Cardiac atrium fibroblast (primary cell): ENCODE measurements at places on chromosomes 5 and 9. TPM values are rescaled to one million over a fixed set of nuclear protein-coding genes. Genes with fewer than 3 reads are reported as not detected.

Gene PRDM9
- not detected in 2 replicates for total RNA-seq

Gene MYORG
- 1.8 and 2.8 TPM in 2 replicates for total RNA-seq

Gene SAXO1
- total RNA-seq = not detected in 2 replicates

Gene QSOX2
- 15.9 and 16.4 TPM in 2 replicates for total RNA-seq

Gene C9orf72
- 5.8 TPM in 2 replicates for total RNA-seq

Gene ECSCR
- total RNA-seq = 25.4 and 28.2 TPM in 2 replicates

Gene TGFBI
- total RNA-seq = 957 and 1,161 TPM in 2 replicates

Gene SMIM33
- total RNA-seq = not detected in 2 replicates

Gene TMEFF1
- 0.36 and 2.9 TPM in 2 replicates for total RNA-seq

Gene UGT3A1
- not detected in 2 replicates for total RNA-seq

Gene LCP2
- total RNA-seq = not detected in 2 replicates

Gene ZBTB6
- 6.0 and 6.3 TPM in 2 replicates for total RNA-seq

Gene IL3
- not detected in 2 replicates for total RNA-seq

Gene GAPT
- total RNA-seq = not detected in 2 replicates

Gene CERCAM
- total RNA-seq = 198 and 199 TPM in 2 replicates

Gene GCNT1
- total RNA-seq = 7.9 and 15.6 TPM in 2 replicates

Gene CD14
- total RNA-seq = 1.1 and 14.7 TPM in 2 replicates

Gene DEPDC1B
- total RNA-seq = 1.3 and 4.9 TPM in 2 replicates

Gene RASEF
- not detected in 2 replicates for total RNA-seq

Gene ROR2
- 31.9 and 33.4 TPM in 2 replicates for total RNA-seq

Gene CCDC187
- not detected in 2 replicates for total RNA-seq

Gene DPM2
- 7.8 and 15.6 TPM in 2 replicates for total RNA-seq

Gene SHISAL2B
- not detected in 2 replicates for total RNA-seq

Gene FAM221B
- not detected in 2 replicates for total RNA-seq

Gene C9orf85
- 6.9 and 15.6 TPM in 2 replicates for total RNA-seq

Gene SCAMP1
- 38.4 and 46.8 TPM in 2 replicates for total RNA-seq

Gene ZNF879
- total RNA-seq = 3.2 and 5.8 TPM in 2 replicates

Gene ECM2
- total RNA-seq = 5.8 and 6.0 TPM in 2 replicates

Gene PTGS1
- 267 and 340 TPM in 2 replicates for total RNA-seq

Gene INSYN2B
- total RNA-seq = 10.4 and 15.7 TPM in 2 replicates

Gene RIC1
- 25.8 and 29.6 TPM in 2 replicates for total RNA-seq

Gene CRHBP
- total RNA-seq = 13.8 TPM in 1 of 2 replicates, not detected in the other

Gene GPR21
- total RNA-seq = not detected in 2 replicates

Gene SLC34A1
- total RNA-seq = not detected in 2 replicates

Gene ITGA2
- 4.9 and 10.5 TPM in 2 replicates for total RNA-seq

Gene SH3PXD2B
- 32.5 and 51.2 TPM in 2 replicates for total RNA-seq
